Tibial nerve (tissue), 4 donors: ENCODE measurements at places on chromosomes 1 and 21. TPM values are rescaled to one million over a fixed set of nuclear protein-coding genes. Genes with fewer than 3 reads are reported as not detected.

Gene FBXO2
- total RNA-seq = 10.3 TPM

- no peak for DNase-seq
These were observed 228.1 kb upstream of the CAMK1G start for GRCh38 chr1:209355415-209355814.

Gene SIM2
- not detected for total RNA-seq

- DNase-seq = peak; percentile 62
These were observed 19.1 kb downstream of the NME7 start for GRCh38 chr1:169348383-169349036.

GRCh38 chr21:45281411-45282282 lies 6.0 kb downstream of the POFUT2 start:
- DNase-seq = peak; percentile 10
